ENCODE measurements at places on chromosomes 11 and 22. TPM values are rescaled to one million over a fixed set of nuclear protein-coding genes. Genes with fewer than 3 reads are reported as not detected.

Gene ANGPTL5
- total RNA-seq, result not detected

DNA sequence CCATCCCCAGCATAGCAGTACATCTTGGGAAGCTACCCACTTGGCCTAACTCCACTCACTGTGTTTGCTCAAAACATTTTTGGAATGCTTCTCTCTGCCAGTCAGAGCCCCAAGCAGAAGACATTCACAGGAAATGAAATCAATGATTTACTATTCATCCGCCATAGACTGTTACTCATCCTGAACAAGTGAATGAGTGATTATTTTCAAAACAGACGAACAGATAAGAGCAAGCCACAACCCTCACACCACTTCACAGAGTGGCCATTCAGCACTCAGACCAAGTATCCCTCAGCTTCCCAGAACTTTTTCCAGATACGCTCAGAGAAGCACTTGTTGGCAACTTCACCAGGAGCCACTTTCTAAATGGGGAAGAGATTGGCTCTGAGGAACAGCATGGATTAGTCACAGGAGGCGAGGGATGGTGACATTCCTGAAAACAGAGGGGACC is 13.0 kb upstream of the UBASH3B start:
- no peak overlapping the region for H3K4me3 ChIP-seq
- no peaks in the 10 kb centered on the region for H3K36me3 ChIP-seq
- H3K27ac ChIP-seq, result peak overlapping the region; percentile 22
- no peaks in the 10 kb centered on the region for H3K4me1 ChIP-seq
- no peaks in the 10 kb centered on the region for H3K27me3 ChIP-seq

Gene OR5B21
- not detected for total RNA-seq

Gene BLID
- not detected for total RNA-seq

Gene KCNJ4
- not detected for total RNA-seq

GRCh38 chr11:66280428-66280827 is 2.5 kb downstream of the CNIH2 start:
- peaks cover 39% of the 10 kb centered on the region for H3K36me3 ChIP-seq
- no peak overlapping the region for H3K4me3 ChIP-seq
- peak; percentile 60 for DNase-seq
- no peaks in the 10 kb centered on the region for H3K27me3 ChIP-seq
- H3K27ac ChIP-seq, result no peak overlapping the region

- no peaks in the 10 kb centered on the region for H3K36me3 ChIP-seq
- H3K27me3 ChIP-seq, result no peaks in the 10 kb centered on the region
- no peaks in the 10 kb centered on the region for H3K4me1 ChIP-seq
- H3K27ac ChIP-seq, result no peak overlapping the region
- H3K4me3 ChIP-seq, result no peak overlapping the region
These were observed 24.4 kb upstream of the IZUMO1R start for GRCh38 chr11:94279996-94280395.

DNA sequence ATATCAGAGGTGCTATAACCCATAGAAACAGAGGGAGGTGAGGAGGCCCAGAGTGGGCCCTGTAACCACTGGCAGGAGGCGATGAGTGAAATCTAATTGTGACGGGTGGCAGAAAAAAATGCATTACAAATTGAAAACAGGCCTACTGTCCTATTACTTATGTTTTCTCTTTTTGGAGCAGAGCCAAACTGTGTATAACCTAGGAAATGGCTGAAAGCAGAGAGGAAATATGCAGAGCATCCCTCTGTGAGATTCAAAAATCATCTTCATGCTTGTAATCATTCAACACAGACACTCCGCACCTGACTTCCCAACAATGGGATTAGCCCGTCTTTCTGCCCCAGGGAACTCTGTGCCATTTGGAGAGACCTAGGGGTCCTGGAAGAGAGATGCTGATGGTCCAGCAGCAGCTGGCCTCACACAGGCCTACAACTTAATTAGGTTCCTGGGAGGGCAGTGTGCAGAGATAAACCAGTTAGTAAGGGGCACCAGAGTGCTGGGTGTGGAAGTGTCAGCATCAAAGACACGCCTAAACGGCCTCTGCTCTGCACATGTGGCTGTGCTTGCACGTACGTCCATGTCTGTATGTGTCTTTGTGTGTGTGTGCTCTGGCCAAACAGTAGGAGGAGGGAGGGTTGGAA is 41.8 kb downstream of the MAP6 start:
- H3K36me3 ChIP-seq, result no peaks in the 10 kb centered on the region
- no peak overlapping the region for H3K4me3 ChIP-seq

Gene PNPLA5
- not detected for total RNA-seq

DNA sequence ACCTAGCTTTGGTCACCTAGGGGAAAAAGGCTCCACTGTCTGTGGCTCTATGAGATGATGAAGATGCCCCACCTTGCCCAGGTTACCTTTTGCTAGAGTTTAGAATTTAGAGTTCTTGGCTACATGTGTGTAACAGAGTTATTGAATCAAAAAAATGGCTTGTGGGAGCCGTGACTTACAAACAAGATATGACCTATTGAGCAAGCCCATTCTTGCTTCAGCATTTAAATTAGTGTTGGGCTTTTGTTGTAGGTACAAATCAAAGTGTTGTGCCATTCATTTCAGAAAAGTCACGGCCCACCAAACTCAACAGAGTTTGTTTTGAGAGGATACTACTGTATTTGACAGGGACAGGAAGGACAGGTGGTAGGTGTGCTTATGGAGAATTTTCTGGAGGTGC is 768.8 kb downstream of the NTM start:
- H3K36me3 ChIP-seq, result no peaks in the 10 kb centered on the region
- H3K4me3 ChIP-seq, result no peak overlapping the region
- no peaks in the 10 kb centered on the region for H3K4me1 ChIP-seq
- DNase-seq, result no peak

Gene PES1
- total RNA-seq, result 70.7 TPM

DNA sequence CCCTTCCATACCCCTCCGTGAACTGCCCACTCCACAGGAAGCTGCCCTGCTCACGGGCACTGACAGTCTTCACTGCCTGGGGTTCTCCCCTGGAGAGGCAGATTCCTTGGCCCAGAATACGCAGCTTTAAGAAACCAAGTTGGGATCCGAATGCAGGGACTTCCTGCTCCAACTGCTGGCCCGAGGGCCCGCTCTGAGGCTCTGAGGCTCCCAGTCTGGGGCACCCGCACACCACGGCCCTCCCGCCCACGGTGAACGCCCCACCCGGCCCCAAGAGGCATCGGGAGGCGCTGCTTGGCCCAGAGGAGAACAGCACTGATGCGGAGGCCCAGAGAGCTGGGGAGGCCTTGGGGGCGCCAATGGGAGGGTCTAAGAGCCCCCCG is 42.3 kb downstream of the IGF2 start:
- no peaks in the 10 kb centered on the region for H3K27me3 ChIP-seq
- peak overlapping the region; percentile 73 for H3K27ac ChIP-seq
- H3K36me3 ChIP-seq, result no peaks in the 10 kb centered on the region
- no peak for DNase-seq
- H3K4me1 ChIP-seq, result peaks cover 65% of the 10 kb centered on the region
- H3K4me3 ChIP-seq, result no peak overlapping the region

DNA sequence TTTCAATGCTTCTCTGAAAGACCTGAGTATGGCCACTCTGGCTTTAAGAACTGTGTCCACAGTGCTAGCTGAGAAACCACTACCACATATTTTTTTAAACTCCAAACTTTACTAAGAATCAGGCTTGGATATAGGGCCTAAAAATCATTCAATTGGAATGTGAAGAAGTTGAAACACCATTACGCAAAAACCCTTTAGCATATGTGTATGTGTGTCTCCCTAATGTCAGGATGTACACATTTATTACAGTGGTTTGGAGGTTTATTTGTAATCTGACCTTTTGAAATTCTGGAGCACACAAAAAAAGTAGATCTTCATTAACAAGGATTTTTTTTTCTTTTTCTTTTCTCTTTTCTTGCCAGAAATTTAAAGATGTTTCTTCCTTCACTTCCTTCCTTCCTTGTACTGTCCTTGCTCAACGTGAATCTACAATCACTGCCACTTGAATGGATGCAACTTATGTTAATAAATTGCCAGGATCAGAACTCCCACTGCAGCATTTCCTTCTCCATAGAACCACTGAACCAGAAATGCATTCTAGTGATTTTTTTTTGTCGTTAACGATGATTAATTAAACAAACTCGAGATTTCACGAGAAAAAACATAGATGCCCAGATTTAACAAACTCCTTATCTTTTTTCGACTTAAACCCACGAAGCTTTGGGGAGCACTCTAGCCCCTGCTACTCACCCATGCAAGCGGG is 3.1 kb upstream of the ADM start:
- DNase-seq, result no peak
- H3K4me1 ChIP-seq, result peaks cover 45% of the 10 kb centered on the region
- H3K27ac ChIP-seq, result peak overlapping the region; percentile 97
- H3K36me3 ChIP-seq, result no peaks in the 10 kb centered on the region
- peak overlapping the region; percentile 75 for H3K4me3 ChIP-seq

- DNase-seq, result no peak
- no peak overlapping the region for H3K27ac ChIP-seq
- H3K36me3 ChIP-seq, result no peaks in the 10 kb centered on the region
- peaks cover 3% of the 10 kb centered on the region for H3K4me1 ChIP-seq
These were observed 25.7 kb downstream of the MPPED2 start for GRCh38 chr11:30560206-30561106.

Gene ACTN3
- total RNA-seq, result not detected

- no peaks in the 10 kb centered on the region for H3K27me3 ChIP-seq
- peaks cover 9% of the 10 kb centered on the region for H3K4me1 ChIP-seq
- H3K4me3 ChIP-seq, result no peak overlapping the region
These were observed 28.7 kb downstream of the CADM1 start for GRCh38 chr11:115475564-115475963.

GRCh38 chr22:41535244-41535643 is 9.0 kb downstream of the POLR3H start:
- no peaks in the 10 kb centered on the region for H3K4me1 ChIP-seq
- no peak overlapping the region for H3K4me3 ChIP-seq
- no peaks in the 10 kb centered on the region for H3K27me3 ChIP-seq
- peaks cover 84% of the 10 kb centered on the region for H3K36me3 ChIP-seq

DNA sequence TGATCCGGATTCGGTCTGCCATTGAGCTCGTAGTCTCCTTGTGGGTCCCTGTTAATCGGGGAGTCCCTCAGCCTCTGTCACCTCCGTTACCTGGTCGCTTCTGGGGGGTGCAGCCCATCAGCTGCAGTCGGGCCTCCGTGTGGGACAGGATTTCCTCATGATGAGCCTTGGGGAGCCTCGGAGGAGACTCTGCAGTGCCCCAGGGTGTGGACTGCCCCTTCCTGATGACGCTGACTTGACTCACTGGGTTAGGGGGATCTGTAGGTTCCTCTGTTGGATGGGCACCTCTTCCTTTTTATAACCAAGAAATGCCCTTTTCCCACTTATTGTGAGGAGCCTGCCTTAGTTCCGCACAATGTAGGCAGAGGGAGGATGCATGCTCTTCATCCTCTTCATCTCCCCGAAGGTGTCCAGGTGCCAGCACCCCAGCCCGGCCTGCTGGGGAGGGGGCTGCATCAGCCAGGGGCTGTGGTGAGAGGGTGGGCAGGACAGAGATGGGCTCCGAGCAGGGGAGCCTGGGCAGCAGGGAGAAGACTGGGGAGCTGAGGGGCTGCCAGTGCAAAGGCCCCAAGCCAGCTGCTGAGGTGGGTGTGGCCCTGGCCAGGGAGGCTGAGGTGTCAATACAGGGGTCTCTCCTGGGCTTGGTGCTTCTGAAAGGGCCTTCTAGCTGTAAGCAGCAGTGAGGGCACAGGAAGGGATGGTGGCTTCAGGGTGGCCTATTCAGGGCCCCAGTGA is 13.5 kb upstream of the TTLL8 start:
- H3K4me1 ChIP-seq, result no peaks in the 10 kb centered on the region
- no peaks in the 10 kb centered on the region for H3K36me3 ChIP-seq
- H3K27me3 ChIP-seq, result peaks cover 44% of the 10 kb centered on the region
- H3K27ac ChIP-seq, result no peak overlapping the region
- H3K4me3 ChIP-seq, result no peak overlapping the region

- peaks cover 19% of the 10 kb centered on the region for H3K4me1 ChIP-seq
- H3K36me3 ChIP-seq, result no peaks in the 10 kb centered on the region
- no peak overlapping the region for H3K4me3 ChIP-seq
- H3K27me3 ChIP-seq, result no peaks in the 10 kb centered on the region
- H3K27ac ChIP-seq, result peak overlapping the region; percentile 46
These were observed 21.9 kb upstream of the CYB5R3 start for GRCh38 chr22:42670921-42671709.

DNA sequence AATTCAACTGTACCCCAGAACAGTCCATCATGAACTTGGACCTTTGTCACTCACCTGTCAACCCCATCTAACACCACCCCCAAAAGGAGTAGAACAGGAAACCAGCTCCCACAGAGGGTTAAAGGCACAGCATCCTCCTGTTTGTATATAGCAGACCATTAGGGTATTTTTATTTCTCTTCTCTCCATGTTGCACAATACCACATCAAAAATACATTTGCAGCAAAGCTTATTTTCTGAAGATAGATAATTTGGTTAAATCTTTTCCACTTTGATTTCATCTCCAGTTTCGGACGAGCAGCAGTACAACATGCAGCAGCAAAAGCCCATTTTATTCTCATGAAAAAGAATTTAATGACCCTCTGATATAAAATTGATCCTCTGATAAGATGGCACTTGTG is 103.1 kb downstream of the KIRREL3 start:
- H3K27ac ChIP-seq, result no peak overlapping the region
- no peak for DNase-seq
- no peaks in the 10 kb centered on the region for H3K36me3 ChIP-seq
- H3K4me3 ChIP-seq, result no peak overlapping the region
- no peaks in the 10 kb centered on the region for H3K4me1 ChIP-seq

DNA sequence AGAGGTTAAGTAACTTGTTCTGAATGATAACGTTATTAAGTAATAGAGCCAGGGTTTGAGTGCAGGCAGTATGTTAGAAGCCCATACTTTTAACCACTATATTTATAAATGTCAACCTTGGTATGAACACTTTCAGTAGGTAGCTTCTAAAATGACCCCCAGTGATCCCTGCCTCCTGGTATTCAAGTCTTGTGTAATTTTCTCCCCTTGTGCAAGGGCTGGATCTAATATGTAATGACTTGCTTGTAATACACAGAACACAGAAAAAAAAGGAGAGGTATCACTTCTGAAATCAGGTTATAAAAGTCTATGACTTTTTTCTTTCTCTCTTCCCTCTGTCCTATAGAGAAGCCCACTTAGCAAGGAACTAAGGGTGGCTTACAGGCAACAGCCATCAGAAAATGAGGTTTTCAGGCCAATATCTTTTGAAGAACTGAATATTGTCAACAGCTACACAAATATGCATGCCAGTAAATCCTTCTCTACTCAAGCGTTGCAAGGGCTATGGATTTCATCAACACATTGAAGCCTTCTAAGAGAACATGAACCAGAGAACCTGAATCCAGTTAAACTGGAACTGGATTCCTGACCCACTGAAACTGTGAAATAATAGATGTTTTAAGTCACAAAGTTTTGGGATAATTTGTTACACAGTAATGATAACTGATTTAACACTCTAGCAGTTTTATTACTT is 712.3 kb downstream of the METTL15 start:
- H3K4me3 ChIP-seq, result no peak overlapping the region
- no peak overlapping the region for H3K27ac ChIP-seq
- no peak for DNase-seq
- no peaks in the 10 kb centered on the region for H3K27me3 ChIP-seq
- H3K36me3 ChIP-seq, result no peaks in the 10 kb centered on the region
- H3K4me1 ChIP-seq, result no peaks in the 10 kb centered on the region

Gene ARVCF
- total RNA-seq, result 11.2 TPM

- peak overlapping the region; percentile 48 for H3K27ac ChIP-seq
- no peaks in the 10 kb centered on the region for H3K27me3 ChIP-seq
- peaks cover 26% of the 10 kb centered on the region for H3K4me1 ChIP-seq
- no peaks in the 10 kb centered on the region for H3K36me3 ChIP-seq
These were observed 27.7 kb downstream of the PICALM start for GRCh38 chr11:86040919-86041850.

Measured in stomach (tissue), 19 donors.